ENCODE measurements at places on chromosomes 2 and 18. TPM values are rescaled to one million over a fixed set of nuclear protein-coding genes. Genes with fewer than 3 reads are reported as not detected.

The TMEM198 gene
- 7.5 TPM for total RNA-seq

The TTLL4 gene
- total RNA-seq = 101 TPM

The ITGA4 gene
- 40.4 TPM for total RNA-seq

The ALPG gene
- not detected for total RNA-seq

The CPLX4 gene
- not detected for total RNA-seq

The SFT2D3 gene
- total RNA-seq = 2.3 TPM

The MSTN gene
- not detected for total RNA-seq

The RGPD4 gene
- not detected for total RNA-seq

The RAD51AP2 gene
- total RNA-seq = not detected

The ALPP gene
- not detected for total RNA-seq

The RPRM gene
- not detected for total RNA-seq

The ARID5A gene
- total RNA-seq = 24.3 TPM

The MC5R gene
- total RNA-seq = not detected

The LRP2 gene
- not detected for total RNA-seq

The KCNS3 gene
- 150 TPM for total RNA-seq

The PMAIP1 gene
- not detected for total RNA-seq

The SDC1 gene
- total RNA-seq = 140 TPM
